ENCODE measurements at places on chromosomes 6 and 20. TPM values are rescaled to one million over a fixed set of nuclear protein-coding genes. Genes with fewer than 3 reads are reported as not detected.
A peak's percentile ranks its signal among the peaks of the same experiment; 100 is the strongest.

- DNase-seq: no peak
- no peaks in the 10 kb centered on the region for H3K36me3 ChIP-seq
- no peak overlapping the region for H3K4me3 ChIP-seq
- H3K4me1 ChIP-seq: peaks cover 4% of the 10 kb centered on the region
- H3K27ac ChIP-seq: no peak overlapping the region
Observed at GRCh38 chr6:51300510-51300909, 481.8 kb downstream of the TFAP2B start.

- no peak for DNase-seq
- H3K4me1 ChIP-seq: no peaks in the 10 kb centered on the region
- H3K27ac ChIP-seq: no peak overlapping the region
- H3K36me3 ChIP-seq: no peaks in the 10 kb centered on the region
- no peaks in the 10 kb centered on the region for H3K27me3 ChIP-seq
Observed at GRCh38 chr6:26097268-26097875, 10.1 kb downstream of the HFE start.

DNA sequence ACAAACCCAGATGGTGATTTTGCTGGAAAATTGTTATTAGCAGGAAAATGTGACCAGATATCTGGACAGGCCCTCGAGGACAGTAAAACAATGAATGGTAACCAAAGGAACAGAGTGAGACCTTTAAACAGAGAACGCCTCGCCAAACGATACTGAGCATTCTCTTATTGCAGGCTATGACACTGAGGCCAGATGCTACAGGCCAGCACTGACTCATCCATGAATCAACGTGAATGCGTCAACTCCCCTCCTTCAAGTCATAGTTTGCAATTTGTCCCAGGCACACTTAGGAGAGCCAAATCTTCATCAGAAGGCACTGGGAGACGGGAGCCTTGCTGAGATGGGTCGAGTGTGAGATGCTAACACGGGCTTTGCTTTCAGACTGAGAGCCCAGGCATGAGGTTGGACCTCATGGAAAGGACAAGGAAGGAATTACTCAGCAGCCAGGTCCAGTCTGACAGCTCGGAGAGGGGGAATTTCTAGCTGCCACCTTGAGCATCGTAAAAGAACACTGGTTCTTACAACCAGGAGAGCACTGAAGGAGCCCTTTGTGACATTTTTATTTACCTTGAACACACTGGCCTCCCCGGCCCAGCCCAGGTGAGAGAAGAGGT, 60.7 kb downstream of the BMP7 start:
- H3K27ac ChIP-seq: peak overlapping the region; percentile 9
- H3K4me1 ChIP-seq: peaks cover 5% of the 10 kb centered on the region
- no peaks in the 10 kb centered on the region for H3K27me3 ChIP-seq
- no peak for DNase-seq

The EPPIN gene
- total RNA-seq: not detected

DNA sequence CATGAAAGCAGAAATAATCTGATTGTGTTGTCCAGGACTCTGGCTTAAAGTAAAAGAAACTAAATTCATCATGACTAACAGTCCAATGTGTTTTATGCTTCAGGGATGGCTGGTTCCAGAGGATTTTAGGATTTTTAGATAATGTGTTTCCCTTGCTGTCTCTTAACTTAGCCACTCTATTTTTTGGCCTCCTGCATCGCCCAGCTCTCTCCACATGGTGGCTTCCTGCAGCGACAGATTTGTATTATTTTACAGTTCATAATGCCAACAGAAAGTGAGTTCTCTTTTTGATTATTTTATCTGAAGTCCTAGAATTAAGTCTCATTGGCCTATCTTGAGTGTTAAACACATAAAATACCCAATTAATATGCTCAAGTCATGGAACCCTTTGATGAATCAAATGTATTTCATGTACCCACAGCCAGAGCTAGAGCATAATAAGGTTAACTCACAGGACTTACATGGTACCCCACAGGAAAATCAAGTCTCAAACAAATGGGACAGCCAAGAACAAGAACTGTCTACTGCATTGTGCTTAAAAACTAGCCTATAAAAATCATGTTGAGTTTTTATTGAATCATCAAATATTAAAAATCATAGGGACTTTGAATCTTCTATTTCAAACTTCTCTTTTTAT, 582.5 kb downstream of the DOK5 start:
- no peak for DNase-seq
- no peaks in the 10 kb centered on the region for H3K27me3 ChIP-seq
- H3K4me3 ChIP-seq: no peak overlapping the region
- no peaks in the 10 kb centered on the region for H3K36me3 ChIP-seq

The DDX43 gene
- 0.49 TPM for total RNA-seq

DNA sequence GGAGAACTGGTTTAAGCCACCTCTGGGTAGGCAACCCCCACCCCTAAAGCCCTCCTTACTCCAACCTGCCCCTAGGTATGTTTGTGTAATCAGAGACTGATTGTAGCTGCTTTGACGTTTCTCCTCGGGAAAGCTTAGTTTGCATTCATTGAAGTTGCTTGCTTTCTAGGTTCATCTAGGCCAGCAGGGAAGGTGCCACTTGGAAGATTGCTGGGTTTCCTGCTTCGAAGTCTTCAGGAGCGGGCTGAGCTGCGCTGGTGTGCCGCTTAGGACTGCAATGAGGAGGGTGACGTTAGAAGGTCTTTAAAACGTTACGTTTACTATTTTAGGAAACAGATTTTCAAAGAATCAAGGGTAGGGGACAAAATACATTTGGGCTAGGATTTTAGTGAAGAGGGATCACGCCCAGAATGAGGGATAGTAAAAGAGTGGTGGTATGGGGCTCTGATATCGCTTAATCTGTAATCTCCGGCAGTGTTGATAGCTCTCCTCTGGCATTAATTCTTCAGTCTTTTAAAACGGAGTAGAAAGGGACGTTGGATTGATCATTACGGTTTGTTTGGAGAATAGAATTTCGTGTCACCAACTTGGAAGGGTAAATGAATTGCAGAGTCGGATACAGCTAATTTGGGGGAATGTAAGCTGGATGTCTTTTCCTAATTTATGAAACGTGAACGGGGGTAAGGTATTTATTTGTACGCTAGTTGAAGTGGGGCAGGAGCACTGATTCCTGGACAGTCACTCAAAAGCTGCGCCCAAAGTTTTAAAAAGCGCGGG, 92.6 kb upstream of the PRDM1 start:
- H3K27me3 ChIP-seq: no peaks in the 10 kb centered on the region
- H3K4me1 ChIP-seq: peaks cover 7% of the 10 kb centered on the region

The MCHR2 gene
- total RNA-seq: not detected

DNA sequence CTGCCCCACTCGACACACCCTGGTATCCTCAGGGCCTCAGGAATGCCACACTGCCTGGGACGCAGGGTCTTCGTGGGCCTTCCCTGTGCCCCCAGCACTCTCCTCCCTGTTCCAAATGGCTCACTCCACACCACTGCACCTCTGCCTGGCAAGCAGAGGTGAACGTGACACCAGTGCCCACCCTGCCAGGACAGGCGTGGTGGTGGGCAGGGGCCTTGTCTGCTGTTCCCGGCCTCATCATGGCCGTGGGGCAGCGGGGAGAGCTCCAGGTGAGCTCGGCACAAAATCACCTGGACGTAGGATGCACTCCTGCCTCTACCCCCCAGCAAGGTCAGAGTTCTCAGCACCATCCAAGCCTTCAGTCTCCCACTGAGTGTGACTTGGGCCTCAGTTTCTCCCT, 202.4 kb downstream of the SMOC2 start:
- no peak for DNase-seq
- H3K4me3 ChIP-seq: no peak overlapping the region
- no peak overlapping the region for H3K27ac ChIP-seq
- peaks cover 19% of the 10 kb centered on the region for H3K4me1 ChIP-seq
- no peaks in the 10 kb centered on the region for H3K27me3 ChIP-seq

DNA sequence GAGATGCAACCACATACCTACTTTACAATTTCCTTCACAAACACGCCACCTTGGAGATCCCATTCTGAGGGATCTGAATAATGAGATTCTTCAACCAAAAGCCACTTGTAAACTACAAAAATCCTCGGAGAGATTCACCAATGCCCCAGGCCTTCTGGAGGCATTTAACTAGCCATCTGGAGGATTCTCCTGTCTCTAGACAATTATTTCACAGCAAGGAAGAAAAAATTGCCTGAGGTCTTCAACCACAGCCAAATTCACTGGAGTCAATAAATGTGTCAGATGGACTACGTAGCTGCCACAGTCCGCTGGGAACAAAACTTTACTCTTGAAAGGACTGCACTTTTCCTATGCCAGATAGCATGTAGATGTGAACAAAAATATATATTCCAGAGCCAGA, 19.0 kb upstream of the DCDC2 start:
- no peak for DNase-seq
- H3K4me3 ChIP-seq: no peak overlapping the region
- H3K27ac ChIP-seq: no peak overlapping the region
- H3K4me1 ChIP-seq: no peaks in the 10 kb centered on the region
- H3K36me3 ChIP-seq: no peaks in the 10 kb centered on the region

DNA sequence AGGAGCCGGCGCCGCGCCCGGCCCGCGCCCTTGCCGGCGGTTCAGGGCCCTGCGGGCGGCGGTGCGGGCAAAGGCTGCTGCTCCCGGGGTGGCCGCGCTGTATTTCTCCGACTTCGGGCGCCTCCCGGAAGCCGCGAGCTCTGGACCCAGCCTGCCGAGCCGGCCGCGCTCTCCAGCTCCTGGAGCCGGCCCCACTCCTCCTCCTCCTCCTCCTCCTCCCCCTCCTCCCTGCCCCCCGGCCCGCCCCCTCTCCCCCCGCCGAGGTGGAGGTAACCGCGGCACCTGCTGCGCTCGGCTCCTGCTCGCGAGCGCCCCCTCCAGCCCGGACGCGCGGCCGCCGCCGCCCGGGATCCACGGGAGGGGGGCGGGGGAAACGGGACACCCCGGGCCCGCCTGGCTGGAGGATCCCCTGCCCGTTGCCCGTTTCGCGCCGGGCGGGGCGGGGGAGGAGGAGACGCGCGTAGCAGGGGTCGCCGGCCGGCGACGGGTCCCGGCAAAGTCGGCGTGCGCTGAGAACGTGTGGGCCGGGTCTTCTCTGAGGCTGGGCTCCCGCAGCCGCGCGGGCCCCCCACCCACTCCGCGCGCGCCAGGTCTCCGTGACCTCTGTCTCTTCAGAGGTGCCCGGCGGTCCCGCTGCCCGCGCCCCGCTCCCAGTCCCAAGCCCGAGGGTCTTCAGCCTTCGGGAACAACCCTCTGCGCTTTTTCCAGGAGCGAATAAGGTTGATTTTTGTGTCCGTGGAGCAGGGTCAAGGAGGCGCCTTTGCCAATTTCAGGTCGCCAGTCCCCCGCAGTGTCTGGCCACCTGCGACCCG, at the start of gene SLC22A23:
TSS of gene SLC22A23 (minus strand) at position 153 of the 812 bp plus-strand sequence. CDS start 491 bp downstream, outside the sequence.
- H3K27me3 ChIP-seq: peaks cover 4% of the 10 kb centered on the region
- H3K4me3 ChIP-seq: peak within 1 kb of the TSS; percentile 82
- DNase-seq: no peak
- peaks cover 36% of the 10 kb centered on the region for H3K4me1 ChIP-seq
- no peaks in the 10 kb centered on the region for H3K36me3 ChIP-seq

- H3K4me1 ChIP-seq: no peaks in the 10 kb centered on the region
- DNase-seq: no peak
- no peaks in the 10 kb centered on the region for H3K36me3 ChIP-seq
- no peaks in the 10 kb centered on the region for H3K27me3 ChIP-seq
Observed at GRCh38 chr20:24370249-24370648, 99.2 kb upstream of the SYNDIG1 start.

GRCh38 chr20:17652411-17652810, 29.6 kb downstream of the RRBP1 start:
- H3K27ac ChIP-seq: peak overlapping the region; percentile 46
- no peak overlapping the region for H3K4me3 ChIP-seq
- H3K36me3 ChIP-seq: no peaks in the 10 kb centered on the region
- DNase-seq: no peak

DNA sequence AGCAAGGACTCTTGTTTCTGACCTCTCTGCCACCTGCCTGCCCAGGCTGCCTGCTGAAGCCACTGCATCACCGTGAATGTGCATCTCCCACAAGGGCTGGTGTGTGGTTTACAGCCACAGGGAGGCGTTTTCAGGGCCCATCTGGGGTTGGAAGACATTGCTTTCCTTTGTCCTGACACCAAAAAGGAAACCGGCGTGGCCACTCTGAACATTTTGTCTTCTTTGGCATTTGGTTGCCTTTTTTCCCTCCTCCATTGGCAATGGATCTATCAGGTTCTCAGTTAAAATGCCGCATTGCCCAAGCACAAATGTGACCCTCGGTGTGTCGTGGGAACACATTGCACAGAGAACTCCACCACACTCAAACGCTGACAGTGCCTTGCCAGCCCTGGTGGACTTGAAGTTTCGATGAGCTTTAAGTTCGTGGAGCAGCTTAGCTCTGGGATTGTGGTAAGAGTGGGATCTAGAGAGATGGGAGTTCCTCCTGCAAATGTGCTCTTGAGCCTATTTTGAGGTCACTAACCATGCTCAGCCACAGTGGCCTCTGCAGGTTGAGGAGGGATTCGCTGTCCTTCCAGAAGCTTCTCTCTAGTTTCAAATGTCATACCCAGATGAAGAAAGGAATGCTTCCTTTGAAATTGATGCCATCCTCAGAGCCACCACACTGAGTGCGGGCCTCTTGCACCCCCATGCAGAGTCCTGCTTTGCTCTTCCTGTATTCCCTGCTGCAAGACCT, 14.8 kb upstream of the PCK1 start:
- H3K27me3 ChIP-seq: no peaks in the 10 kb centered on the region
- H3K4me3 ChIP-seq: no peak overlapping the region
- H3K36me3 ChIP-seq: no peaks in the 10 kb centered on the region
- H3K27ac ChIP-seq: no peak overlapping the region
- H3K4me1 ChIP-seq: no peaks in the 10 kb centered on the region

The ZSWIM3 gene
- total RNA-seq: 2.9 TPM

GRCh38 chr20:47561180-47561579, 59.5 kb downstream of the NCOA3 start:
- H3K36me3 ChIP-seq: no peaks in the 10 kb centered on the region
- no peak overlapping the region for H3K4me3 ChIP-seq
- DNase-seq: no peak
- peaks cover 44% of the 10 kb centered on the region for H3K4me1 ChIP-seq
- H3K27me3 ChIP-seq: no peaks in the 10 kb centered on the region

DNA sequence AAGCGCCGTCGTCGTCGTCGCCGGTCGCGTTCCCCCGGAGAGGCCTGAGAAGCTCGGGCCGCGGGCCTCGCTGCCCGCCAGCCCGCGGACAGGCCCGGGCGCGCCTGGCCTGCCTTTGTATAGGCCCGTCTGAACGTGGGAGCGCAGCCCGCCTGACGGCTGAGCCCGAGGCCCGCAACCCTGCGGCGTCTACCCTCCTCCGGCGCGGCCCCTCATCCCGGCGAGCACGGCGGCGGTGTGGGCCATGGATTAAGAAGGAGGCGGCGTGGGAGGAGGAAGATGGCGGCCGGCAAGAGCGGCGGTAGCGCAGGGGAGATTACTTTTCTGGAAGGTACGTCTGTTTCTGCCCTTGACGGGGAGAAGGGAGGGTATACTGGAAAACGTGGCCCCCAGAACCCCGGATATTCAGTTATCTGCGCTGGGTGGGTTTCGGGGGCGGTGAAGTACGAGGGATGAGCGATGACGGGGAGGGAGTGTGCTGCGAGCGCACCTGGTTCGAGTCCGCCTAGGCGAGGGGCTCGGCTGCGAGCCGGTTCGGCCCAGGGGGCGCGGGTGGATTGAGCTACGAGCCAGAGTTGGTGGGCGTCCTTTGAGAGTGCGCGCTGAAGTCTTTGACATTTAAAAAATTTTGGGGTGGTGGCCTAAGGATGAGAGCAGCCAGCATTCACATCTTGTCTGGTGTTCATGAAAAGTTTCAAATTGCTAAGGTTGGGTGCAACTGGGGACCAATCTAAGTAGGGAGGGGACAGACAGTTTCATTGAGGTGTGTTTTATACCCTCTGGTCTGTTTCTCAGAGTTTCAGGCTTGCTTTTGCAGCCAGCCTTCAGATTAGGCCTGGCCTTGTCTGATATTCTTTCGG, 796 bp downstream of the SENP6 start:
- H3K27ac ChIP-seq: peak overlapping the region; percentile 99
- peak overlapping the region; percentile 86 for H3K4me3 ChIP-seq
- no peaks in the 10 kb centered on the region for H3K27me3 ChIP-seq
- H3K4me1 ChIP-seq: peaks cover 64% of the 10 kb centered on the region
- no peak for DNase-seq

The GJA10 gene
- total RNA-seq: not detected
